Stimulated activated CD8-positive, alpha-beta memory T cell treated with anti-CD3 and anti-CD28 coated beads, Interleukin-7, amount 100 ng/mL, for 1 hour (primary cell): ENCODE measurements at places on chromosomes 6 and 20.

DNA sequence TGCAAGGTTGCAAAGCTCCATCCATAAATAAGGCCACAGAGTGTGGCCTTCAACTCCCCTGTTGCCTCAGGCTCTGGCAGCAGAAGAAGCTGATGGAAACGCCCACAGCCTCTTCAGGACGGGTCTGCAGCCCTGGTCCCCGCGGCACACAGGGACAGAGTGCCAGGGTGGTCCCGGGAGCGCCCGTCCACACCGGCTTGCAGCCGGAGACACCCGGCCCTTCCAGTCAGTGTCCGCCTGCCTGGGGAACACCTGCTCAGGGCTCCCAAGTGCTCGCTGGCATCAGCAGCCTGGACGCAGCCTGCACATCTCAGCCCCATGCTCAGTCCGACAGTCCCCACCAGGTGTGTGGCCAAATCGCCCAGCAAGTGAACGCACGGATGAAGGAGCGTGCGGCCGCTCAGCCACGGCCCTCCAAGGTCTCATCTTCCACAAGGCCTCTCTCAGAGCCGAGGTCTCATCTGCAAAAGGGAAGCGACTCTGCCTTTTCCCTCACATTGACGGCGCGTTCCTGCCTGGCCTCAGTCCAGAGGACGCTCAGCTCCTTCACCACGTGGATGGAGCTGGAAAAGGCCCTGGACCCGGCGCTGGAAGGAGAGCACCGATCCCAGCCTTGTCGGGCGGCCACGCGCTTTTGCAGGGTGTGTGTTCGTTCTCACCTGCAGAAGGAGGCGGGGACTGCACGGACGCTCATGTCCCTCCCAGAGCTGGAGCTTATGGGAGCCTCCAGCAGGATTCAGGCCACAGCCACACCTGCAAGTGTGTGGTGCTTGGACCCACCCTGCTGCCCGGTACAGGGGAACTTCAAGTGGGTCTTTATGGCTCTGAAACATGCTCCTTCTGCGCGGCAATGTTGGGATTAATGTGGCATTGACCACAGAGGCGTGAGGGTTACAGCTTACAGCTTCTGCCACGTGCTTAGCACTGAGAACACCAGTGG is 180.4 kb downstream of the DLL1 start:
- DNase-seq = no peak

DNA sequence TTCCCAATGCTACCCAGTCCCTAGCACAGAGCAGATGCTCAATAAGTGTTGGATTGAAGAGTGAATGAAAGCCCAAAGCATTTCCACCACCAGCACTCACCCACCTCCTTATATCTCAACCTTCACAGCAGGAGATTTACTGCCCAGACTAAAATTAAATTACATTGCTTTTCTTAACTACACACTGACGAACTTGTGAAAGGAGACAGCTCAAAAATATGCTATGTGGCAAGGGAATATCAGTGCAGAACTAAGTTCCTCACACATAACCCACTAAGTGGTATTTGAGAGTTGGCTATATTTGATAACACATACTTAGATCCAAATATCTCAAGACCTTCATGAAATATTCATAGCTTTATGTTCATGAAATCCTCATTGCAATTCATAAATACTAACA is 137.7 kb downstream of the FRK start:
- DNase-seq = no peak

- DNase-seq = no peak
Observed at GRCh38 chr20:63234693-63235398, 859 bp upstream of the BIRC7 start.

DNA sequence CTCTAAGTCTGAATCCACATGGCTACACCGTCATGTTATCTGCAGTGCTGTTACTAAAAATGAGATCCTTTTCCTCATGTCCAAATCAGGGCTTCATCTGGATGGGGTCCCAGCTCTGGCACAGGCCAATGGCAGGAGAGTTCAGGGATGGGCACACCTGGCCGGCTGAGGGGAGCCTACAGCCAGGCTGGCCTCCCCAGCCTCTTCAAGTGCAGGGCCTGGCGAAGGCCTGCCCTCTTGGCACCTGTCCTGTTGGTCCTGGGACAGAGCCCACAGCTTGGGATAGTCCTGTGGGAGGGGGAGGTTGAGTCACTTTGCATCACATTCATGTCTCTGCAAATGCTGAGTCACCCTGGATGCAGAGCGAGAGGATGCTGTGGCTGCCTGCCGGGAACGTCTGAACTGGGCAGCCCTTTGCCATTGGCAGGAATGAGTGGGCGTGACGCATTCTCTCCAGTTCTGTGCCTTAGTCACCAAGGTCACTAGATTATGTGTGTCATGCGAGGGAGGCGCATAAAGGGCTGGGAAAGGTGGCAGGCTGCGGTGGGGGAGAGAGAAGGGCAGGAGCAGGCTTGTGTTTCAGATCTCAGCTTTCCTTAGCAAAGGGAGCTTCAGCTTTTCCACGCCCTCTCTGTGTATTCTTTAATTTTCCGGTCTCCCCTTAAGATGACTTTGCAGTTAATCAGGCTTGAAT is 223.2 kb upstream of the ECI2 start:
- no peak for DNase-seq

DNA sequence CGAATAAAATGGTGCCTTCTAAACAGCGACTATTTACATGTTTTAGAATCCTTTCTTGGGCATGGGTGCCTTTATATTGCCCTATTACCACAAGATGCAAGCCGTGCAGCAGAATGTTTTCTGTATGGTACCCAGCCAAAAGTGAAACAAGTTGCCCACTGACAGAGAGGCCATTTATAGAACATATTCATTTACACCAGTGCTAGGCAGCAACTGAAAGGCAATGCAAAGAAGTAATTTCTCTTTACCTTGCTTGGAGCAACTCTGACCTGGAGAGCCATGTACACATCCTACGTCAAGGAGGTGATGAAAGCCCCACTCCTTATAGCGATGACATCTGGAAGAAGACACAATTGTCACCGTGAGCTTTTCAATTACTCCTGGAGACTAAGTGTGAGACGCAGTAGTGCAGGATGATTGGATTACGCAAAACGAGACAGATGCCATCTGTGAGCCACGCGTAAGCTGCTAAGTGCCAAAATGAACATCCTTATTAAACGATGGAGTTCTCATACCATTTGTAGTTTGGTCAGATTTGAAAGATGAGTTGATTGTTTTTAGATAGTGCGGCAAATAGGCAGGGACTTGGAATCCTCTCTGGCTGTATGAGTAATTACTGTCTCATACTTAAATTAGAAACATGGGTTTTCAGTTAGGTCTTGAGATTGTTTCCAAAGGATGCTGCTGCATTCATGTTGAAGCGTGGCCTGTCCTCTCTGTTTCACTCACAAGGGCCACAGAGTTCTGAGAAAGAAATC is at the start of gene TMEM244:
Gene TMEM244 (minus strand): TSS at position 408 of the 758 bp plus-strand sequence. CDS start 127 bp downstream, at position 281.
- no peak for DNase-seq

DNA sequence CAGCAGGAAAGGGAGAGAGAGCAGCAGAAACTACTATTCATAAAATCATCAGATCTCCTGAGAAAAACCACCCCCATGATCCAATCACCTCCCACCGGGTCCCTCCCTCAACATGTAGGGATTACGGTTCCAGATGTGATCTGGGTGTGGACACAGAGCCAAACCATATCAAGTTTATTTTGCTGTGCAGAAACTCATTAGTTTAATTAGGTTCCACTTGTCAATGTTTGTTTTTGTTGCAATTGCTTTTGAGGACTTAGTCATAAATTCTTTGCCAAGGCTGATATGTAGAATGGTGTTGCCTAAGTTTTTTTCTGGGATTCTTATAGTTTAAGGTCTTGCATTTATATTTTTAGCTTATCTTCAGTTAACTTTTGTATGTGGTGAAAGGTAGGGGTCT is 422.0 kb upstream of the HS3ST5 start:
- DNase-seq = no peak

DNA sequence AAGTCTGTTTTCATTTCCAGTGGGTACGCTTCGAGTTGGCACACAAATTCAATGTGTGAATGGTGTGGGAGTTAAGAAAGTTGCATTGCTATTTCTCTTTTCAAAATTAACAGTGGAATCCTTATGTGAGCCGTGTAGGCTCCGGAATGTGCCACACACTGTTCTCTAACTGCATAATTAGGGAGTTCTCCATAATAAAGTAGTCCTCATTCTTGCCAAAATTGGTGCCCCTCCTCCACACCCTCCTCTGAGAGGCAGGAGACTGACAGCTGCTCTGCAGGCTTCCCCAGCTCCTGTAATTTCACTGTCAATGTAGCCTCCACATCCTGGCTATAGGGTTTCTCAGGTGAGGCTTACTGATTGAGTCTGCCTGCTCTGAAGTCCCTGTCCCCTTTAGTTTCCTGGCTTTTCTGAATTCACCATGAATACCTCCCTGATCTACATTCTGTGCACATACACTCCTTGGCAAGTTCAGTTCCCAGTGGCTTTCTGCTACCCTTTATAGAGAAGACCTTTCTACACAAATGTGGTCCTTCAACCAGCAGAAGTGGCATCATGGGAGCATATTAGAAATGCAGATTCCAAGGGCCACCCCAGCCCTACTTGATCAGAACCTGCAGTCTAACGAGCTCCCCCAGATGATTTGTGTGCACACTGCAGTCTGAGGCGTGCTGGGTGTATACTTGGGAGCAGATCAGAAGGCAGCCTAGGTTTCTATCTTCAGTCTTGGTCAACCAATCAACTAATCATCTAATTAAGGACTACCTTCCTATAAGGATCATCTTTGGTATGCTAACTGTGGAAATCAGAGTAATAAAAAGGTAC is 19.9 kb upstream of the CCN6 start:
- no peak for DNase-seq

DNA sequence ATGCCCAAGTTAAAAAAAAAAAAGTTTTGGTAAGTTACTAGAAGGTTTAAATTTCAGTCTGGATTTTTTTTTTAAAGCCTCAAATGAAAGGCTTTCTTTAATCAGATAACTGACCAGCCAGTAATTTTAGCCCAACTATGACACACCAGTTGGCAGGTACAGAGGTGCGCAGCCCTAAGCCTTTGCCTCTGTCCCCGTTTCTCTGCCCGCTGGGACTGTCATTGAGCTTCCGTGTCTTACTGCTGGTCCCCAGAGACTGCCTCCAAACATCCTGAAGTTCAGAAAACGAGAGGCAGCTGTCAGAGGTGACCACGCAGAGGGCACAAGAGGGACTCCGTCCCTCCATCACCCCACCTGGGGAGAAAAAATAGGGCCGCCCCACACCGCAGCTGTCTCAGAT is 118.2 kb downstream of the RPS12 start:
- DNase-seq = no peak

DNA sequence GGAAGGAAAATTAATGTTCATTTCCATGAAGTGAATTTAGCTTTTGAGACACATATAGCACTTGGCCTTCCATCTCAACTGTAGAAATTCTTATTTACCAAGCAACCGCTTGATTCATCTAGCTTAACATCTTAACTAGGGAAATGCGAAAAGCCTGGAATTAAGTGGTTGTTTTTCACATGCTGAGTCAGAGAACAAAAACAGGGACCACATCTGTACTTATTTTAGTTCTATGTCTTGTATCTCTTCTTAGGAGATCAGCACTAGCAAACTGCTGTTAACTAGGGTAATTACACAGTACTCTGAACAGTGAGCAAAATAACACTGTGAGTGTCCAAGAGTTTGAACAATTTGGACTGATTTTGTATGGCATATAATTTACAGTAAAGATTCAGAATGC is 590.9 kb upstream of the NRSN1 start:
- no peak for DNase-seq

DNA sequence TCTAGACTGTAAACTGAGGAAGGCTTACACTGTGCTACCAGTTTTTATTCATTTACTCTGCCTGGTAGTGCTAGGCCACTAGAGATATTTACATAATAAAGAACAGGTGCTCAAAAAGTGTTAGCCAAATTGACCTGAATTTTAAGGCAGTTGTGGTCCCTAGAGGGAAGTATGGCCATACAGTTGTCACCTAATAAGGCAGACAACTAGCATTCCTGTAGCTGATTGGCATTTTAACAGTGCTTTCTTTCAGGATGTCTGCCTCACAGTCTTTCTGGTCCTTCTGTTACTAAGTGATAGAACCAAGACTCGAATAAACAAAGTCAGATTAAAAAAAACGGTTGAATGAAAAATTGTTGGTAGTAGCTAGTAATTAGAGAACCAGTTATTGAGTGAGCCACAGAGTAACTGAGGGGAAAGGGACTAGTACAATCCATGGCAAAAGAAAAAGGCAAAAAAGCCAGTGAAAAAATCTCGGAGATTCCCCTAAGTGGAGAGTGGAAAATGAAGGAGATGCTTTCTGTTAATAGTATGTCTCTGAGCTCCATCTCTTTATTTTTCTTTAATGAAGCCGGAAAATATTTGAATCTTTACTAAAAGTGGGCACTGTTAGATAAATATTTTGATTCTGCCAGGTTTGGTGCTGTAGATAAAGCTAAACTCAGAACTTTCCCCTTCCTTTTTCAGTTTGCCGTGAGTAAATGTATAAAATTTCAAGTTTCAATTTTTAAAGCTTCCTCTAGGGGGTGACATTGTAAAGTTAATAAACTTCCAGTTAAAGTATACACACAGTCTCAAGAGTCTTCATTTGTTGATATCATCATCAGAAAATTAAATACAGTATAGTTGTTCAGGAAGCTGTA is 9.1 kb downstream of the VTA1 start:
- no peak for DNase-seq

DNA sequence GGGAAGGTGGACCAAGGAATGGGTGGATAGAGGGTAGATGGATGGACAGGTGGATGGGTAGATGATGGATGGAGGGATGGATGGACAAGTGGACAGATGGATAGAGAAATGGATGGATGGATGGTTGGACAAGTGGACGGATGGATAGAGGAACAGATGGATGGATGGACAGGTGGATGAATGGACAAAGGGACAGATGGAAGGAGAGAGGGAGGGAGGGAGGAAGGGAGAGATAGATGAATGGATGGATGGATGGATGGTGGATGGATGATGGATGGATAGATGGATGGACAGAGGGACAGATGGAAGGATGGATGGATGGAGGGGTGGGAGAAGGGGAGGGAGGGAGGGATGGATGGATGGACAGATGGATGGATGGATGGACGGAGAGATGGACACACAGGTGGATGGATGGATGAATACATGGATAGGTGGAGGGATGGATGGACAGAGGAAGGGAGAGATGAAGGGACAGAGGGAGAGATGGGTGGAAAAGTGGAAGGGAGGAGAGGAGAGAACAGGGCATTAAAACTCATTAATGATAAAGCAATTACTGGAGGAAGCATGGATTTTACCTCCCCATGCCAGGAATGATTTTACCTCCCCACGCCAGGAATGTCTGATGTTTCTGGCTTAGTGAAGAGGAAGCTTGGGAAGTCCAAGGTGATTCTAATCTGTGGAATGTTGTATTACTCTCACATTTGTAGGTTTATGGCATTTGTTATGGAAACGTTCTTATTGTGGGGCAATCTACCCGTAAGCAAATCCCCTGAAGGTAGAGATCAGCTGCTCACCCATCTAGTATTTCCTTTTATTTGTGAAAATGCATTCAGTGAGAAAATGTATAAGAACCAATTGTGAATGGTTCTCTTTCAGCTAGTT is 383.3 kb downstream of the TAF4 start:
- no peak for DNase-seq

DNA sequence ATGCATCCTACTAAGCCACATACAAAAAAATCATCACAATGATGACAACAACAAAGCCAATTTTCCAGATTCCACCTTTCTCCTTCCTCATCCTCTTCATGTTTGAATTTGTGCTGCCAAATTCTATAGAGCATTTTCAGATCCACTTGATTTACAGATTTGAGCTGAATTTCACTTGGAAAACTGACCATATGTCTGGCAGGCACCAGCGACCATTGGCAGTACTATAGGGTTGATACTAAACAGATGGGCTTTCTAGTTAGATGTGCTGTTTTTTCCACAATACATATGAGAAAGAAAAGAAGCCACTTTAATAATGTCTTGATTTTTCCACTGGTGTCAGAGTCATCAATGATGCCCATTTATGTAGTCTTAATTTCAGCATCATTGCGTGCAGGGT is 127.0 kb downstream of the PHACTR3 start:
- DNase-seq = no peak

- no peak for DNase-seq
Observed at GRCh38 chr6:31775184-31775583, 1.9 kb downstream of the VWA7 start.
